H7 (cell line): ENCODE measurements at places on chromosomes 7 and 10.

DNA sequence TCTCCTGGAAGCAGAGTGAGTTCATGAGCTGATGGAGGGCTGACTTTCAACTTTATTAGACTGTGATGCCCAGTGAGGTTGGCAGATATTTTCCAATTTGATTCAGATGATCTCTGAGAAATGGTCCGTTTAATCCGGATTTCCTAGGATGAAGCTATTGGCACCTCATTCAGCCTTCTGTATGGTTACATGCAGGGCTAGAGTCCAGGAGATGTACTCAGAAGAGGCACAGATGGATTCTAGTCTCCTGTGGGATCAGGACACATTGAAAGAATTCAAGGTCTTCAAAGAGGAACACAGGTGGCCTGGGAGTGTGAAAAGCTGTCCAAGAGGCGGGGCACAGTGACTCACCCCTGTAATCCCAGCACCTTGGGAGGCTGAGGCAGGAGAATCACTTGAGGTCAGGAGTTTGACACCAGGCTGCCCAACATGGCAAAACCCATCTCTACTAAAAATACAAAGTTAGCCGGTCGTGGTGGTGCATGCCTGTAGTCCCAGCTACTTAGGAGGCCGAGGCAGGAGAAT lies 23.0 kb upstream of the RHEB start:
- DNase-seq = no peak

DNA sequence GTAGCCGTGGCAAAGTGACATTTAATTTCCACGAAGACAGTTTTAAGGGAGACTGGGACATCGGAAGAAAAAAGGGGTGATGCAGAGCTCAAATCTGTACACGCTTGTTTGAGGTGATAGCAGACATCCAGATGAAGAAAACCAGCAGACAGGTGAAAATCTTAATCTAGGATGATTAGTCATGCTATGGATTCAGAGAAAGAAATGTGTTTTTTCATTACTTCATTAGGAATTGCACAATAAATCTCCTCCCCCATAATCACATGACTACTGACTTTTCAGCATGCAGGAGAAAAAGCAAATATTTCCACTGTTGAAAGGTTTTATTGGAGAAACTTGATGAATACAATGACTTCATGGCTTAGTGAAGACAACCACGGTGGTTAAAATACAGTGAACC lies 2.5 kb downstream of the NUDT5 start:
- no peak for DNase-seq

GRCh38 chr7:107503687-107504086 lies 33.8 kb downstream of the GPR22 start:
- DNase-seq = no peak

- DNase-seq = no peak
These were observed 308.5 kb upstream of the MEOX2 start for GRCh38 chr7:15995027-15995426.

DNA sequence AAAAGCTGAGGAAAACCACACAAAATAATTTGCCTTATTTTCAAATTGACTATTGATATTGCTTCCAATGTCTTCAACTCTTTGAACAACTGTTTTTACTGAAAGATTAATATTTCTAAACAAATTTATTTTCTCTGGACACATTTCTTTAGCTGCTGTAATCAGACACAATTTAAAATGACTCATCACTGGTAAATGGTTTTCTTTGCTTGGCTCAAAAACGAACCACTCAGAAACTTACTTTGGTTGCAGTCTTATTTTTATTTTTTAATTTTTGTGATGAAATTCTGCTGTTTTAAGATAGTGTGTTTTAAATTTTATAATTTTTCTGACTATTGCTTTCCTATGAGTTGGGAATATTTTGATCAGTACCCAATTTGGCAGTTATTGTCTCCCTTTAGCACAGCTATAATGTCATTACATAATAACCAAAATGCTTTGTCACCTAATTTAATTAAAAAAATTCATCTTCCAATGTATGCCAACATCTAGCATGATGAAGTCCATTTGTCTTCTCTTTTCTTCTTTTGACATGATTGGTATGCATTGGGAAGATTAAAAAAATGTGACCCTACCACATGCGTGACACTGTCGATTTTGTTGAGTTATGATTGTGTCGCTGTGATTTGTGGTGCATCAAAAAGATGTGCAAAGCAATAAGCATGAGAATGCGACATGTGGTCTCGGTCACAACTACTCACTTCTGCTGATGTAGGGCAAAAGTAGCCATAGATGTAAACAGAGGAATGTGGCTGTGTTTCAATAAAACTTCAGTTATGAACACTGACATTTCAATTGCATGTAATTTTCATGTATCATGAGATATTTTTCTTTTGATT lies 222.3 kb downstream of the SUGCT start:
- DNase-seq = no peak
